ENCODE measurements at places on chromosomes 2 and 18. TPM values are rescaled to one million over a fixed set of nuclear protein-coding genes. Genes with fewer than 3 reads are reported as not detected.
A peak's percentile ranks its signal among the peaks of the same experiment; 100 is the strongest.

GRCh38 chr2:145992572-145992971 lies 1472.7 kb upstream of the ZEB2 start:
- DNase-seq, result no peak
- no peak overlapping the region for H3K4me3 ChIP-seq
- H3K36me3 ChIP-seq, result no peaks in the 10 kb centered on the region

DNA sequence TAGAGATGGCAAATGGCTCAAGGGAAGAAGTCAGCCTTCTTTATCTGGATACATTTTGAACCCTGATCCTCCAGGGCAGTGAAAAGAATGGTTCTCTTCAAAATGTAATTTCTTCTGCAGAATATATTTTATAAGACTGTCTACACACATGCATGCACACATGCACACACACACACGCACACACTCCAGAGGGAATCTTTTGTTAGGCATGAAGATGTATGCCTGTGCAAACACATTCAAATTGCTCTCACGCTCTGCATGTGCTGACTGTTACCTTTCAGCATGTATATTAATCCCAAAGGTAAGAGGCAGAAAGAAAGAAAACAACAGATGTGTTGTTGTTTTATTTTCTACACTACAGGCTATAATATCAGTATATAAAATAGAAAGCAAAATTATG lies 43.2 kb downstream of the SLC5A7 start:
- no peaks in the 10 kb centered on the region for H3K4me1 ChIP-seq
- DNase-seq, result no peak
- H3K27me3 ChIP-seq, result no peaks in the 10 kb centered on the region

DNA sequence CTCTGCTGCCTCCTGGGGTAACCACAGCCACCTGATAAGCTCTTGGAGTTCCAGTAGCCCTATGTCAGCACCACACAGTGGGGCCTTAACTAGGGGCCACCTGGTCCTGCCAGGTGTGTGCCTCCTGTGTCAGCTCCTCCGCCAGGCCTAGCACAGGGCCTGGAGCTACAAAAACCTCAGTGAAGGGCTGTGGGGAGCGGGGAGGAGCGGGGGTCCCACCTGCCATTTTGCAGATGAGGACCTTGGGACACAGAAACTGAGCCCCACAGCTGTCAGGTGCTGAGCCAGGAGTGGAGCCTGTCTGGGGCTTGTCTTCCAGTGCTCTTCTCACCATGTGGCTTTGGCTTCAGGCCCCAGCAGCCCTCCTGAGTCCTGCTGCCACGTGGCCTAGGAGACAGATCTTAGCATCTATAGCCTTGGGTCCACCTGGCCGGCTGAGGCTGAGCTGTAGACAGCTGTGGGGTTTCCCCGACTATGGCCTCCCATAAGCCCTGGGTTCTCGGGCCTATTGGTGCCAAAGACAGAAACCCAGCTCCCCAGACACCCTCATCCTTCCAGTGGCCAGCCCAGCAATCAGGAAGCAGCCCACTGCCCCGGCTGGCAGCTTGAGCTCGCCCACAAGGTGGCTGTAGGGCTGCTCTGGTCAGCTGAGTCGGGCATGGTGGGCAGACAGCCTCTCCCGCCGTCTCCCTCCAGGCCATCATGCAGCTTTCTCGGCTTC lies 104.5 kb upstream of the MCFD2 start:
- peaks cover 4% of the 10 kb centered on the region for H3K36me3 ChIP-seq
- H3K4me1 ChIP-seq, result peaks cover 20% of the 10 kb centered on the region
- DNase-seq, result no peak

DNA sequence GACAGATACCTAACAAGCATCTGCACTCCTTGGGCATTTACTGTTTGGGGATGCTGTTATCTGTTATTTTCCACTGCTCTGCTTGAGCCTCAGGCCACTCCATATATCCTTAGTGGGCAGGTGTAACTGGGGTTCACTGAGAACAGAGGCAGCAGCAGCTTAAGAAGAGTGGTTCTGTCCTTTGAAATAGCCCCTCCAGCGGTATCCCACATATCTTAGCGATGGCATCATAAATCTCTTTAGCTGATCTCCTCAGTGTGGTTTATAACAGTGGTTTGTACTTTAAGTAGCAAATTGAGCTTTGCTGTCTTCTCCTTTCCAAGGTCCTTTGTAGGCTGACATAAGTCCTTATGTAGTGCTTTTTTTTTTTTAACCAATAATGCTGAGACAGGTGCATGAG lies 79.7 kb upstream of the RPRM start:
- no peak overlapping the region for H3K4me3 ChIP-seq
- no peak for DNase-seq
- H3K4me1 ChIP-seq, result peaks cover 7% of the 10 kb centered on the region
- H3K27ac ChIP-seq, result no peak overlapping the region
- no peaks in the 10 kb centered on the region for H3K36me3 ChIP-seq

GRCh38 chr2:146324951-146325350 lies 1519.9 kb upstream of the ACVR2A start:
- DNase-seq, result no peak
- H3K36me3 ChIP-seq, result no peaks in the 10 kb centered on the region
- H3K4me3 ChIP-seq, result no peak overlapping the region
- H3K4me1 ChIP-seq, result no peaks in the 10 kb centered on the region
- no peak overlapping the region for H3K27ac ChIP-seq

DNA sequence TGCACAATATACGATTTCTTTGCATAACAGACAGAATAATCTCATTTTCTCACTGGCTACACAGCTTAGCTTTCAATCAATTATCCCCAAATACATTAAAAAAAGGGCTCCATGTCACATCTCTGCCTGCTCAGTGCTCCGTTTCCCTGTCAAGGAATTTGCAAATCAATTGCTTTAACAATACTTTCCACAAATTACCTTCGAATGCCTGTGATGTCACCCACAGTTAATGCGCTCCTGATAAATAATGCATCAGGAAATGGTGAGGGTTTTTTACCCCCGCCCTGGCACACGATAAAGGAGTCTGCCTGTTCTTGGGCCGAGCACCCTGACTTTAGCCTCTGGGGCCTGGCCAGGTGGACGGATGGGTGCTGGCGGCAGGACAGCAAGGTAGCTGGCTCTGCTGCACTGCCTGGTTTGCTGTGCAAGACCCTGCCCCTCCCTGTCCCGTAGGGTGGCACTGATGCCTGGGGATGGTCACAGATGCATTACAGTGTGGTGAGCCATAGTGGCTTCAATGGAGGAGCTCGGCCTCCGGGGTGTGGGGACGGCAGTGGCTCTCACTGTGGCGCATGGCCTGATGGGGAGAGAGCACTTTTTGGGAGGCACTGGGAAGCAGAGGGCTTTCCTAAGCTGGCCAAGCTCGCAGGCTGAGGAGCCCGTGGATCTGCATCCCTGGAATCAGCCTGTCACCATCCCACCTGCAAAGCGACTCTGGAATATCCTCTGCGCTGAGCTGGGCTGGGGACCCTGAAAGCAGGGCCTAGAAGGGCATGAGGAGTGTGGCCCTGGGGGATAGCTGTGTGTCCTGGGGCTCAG lies 88.3 kb upstream of the HS6ST1 start:
- no peak overlapping the region for H3K27ac ChIP-seq
- H3K27me3 ChIP-seq, result no peaks in the 10 kb centered on the region
- no peak overlapping the region for H3K4me3 ChIP-seq
- no peaks in the 10 kb centered on the region for H3K36me3 ChIP-seq
- DNase-seq, result no peak

DNA sequence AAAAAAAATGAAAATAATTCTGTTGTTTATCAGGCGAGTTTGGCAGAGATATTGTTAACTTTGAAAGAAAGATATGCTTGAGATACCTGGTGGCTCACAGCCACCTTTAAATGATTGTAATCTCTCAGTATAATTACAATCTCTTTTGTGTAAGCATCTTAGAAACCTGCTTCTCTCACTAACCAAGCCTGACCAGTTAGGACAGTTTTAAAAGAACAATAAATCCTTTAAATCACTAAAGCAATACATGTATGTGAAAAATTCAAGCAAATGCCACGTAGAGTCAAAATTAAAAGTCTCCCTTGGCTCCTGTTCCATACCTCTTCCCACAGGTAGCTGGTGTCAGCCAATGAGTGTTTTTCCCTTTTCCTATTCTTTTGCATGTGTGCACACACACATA lies 15.7 kb upstream of the SGPP2 start:
- no peak for DNase-seq
- H3K27me3 ChIP-seq, result no peaks in the 10 kb centered on the region
- no peaks in the 10 kb centered on the region for H3K4me1 ChIP-seq

DNA sequence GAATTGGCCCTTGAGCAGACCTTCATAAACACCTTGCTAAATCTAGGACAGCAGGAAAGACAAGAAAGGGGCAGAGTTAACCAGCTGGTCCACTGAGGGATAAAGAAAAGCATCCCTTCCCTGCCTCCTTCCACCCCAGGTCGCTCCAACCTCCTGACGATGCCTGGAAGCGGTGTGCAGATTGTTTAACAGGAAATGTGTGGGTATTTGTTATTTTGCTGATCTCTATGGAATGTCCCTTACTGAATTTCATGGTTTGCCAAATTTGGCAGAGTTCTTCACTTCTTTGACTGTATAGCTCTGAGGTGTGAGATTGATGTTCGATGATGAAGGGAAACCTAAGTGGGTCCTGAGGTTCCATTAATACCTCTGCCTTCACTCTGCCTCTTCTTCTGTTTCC lies 72.9 kb downstream of the MAP3K20 start:
- no peaks in the 10 kb centered on the region for H3K27me3 ChIP-seq
- DNase-seq, result no peak
- no peak overlapping the region for H3K27ac ChIP-seq
- no peaks in the 10 kb centered on the region for H3K36me3 ChIP-seq

- peaks cover 21% of the 10 kb centered on the region for H3K27me3 ChIP-seq
- H3K4me3 ChIP-seq, result no peak overlapping the region
- no peaks in the 10 kb centered on the region for H3K36me3 ChIP-seq
Observed at GRCh38 chr2:29841386-29842004, 79.9 kb downstream of the ALK start.

GRCh38 chr18:37937287-37937686 lies 371.7 kb upstream of the CELF4 start:
- no peaks in the 10 kb centered on the region for H3K4me1 ChIP-seq
- H3K27me3 ChIP-seq, result no peaks in the 10 kb centered on the region
- DNase-seq, result no peak
- no peak overlapping the region for H3K4me3 ChIP-seq
- H3K36me3 ChIP-seq, result no peaks in the 10 kb centered on the region

- no peaks in the 10 kb centered on the region for H3K36me3 ChIP-seq
- no peak overlapping the region for H3K4me3 ChIP-seq
- no peaks in the 10 kb centered on the region for H3K27me3 ChIP-seq
- peaks cover 25% of the 10 kb centered on the region for H3K4me1 ChIP-seq
Observed at GRCh38 chr2:96539215-96539920, 2.8 kb downstream of the ARID5A start.

- no peak for DNase-seq
- H3K4me1 ChIP-seq, result no peaks in the 10 kb centered on the region
- no peak overlapping the region for H3K27ac ChIP-seq
- no peak overlapping the region for H3K4me3 ChIP-seq
- H3K36me3 ChIP-seq, result no peaks in the 10 kb centered on the region
Observed at GRCh38 chr2:70723286-70723885, 44.6 kb downstream of the ADD2 start.

DNA sequence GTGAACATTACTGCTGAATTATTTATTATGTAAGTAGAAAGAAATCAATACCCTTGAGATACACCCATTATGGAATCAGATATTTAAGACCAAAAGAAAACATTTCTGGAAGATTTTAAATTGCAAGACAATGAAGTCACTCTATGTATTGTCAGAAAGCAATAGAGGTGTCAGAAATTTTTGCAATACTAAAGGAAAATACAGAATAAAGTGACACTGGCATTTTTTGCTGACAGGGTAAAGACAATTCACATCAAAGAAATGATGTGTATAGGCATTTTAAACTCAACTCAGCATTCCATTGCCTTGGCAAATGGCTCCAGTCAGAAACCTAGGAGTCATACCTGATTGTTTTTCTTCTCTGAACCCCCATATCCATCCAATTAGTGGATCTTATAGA lies 191.0 kb upstream of the PID1 start:
- H3K27ac ChIP-seq, result no peak overlapping the region
- no peak overlapping the region for H3K4me3 ChIP-seq
- H3K4me1 ChIP-seq, result no peaks in the 10 kb centered on the region
- no peaks in the 10 kb centered on the region for H3K36me3 ChIP-seq

- H3K4me3 ChIP-seq, result peak overlapping the region; percentile 97
- DNase-seq, result no peak
- peak overlapping the region; percentile 36 for H3K27ac ChIP-seq
- peaks cover 18% of the 10 kb centered on the region for H3K4me1 ChIP-seq
- H3K27me3 ChIP-seq, result no peaks in the 10 kb centered on the region
- no peaks in the 10 kb centered on the region for H3K36me3 ChIP-seq
Observed at GRCh38 chr2:73285159-73285739, 971 bp upstream of the FBXO41 start.

LOXHD1 gene
- total RNA-seq, result not detected

FOXI3 gene
- total RNA-seq, result not detected
